ENCODE measurements at places on chromosomes 6 and 20. TPM values are rescaled to one million over a fixed set of nuclear protein-coding genes. Genes with fewer than 3 reads are reported as not detected.
A peak's percentile ranks its signal among the peaks of the same experiment; 100 is the strongest.

The DPM1 gene
- total RNA-seq: 48.9 TPM

The THBS2 gene
- total RNA-seq: not detected

GRCh38 chr6:108655806-108656651 lies 95.3 kb downstream of the FOXO3 start:
- H3K27ac ChIP-seq: no peak overlapping the region
- H3K27me3 ChIP-seq: no peaks in the 10 kb centered on the region
- no peaks in the 10 kb centered on the region for H3K36me3 ChIP-seq
- H3K4me3 ChIP-seq: no peak overlapping the region
- H3K4me1 ChIP-seq: peaks cover 13% of the 10 kb centered on the region

GRCh38 chr6:23591761-23592160 lies 534.3 kb upstream of the NRSN1 start:
- H3K36me3 ChIP-seq: no peaks in the 10 kb centered on the region
- no peak overlapping the region for H3K4me3 ChIP-seq
- H3K4me1 ChIP-seq: no peaks in the 10 kb centered on the region
- no peak overlapping the region for H3K27ac ChIP-seq
- no peaks in the 10 kb centered on the region for H3K27me3 ChIP-seq
- no peak for DNase-seq

GRCh38 chr6:143139239-143139784 lies 78.6 kb downstream of the AIG1 start:
- no peak overlapping the region for H3K27ac ChIP-seq
- DNase-seq: no peak
- H3K36me3 ChIP-seq: peaks cover 46% of the 10 kb centered on the region

The SLX4IP gene
- 8.5 TPM for total RNA-seq

- no peaks in the 10 kb centered on the region for H3K36me3 ChIP-seq
- H3K4me3 ChIP-seq: no peak overlapping the region
- H3K4me1 ChIP-seq: no peaks in the 10 kb centered on the region
- no peak for DNase-seq
- H3K27me3 ChIP-seq: peaks cover 6% of the 10 kb centered on the region
Observed at GRCh38 chr6:2658788-2659187, 91.9 kb downstream of the MYLK4 start.

DNA sequence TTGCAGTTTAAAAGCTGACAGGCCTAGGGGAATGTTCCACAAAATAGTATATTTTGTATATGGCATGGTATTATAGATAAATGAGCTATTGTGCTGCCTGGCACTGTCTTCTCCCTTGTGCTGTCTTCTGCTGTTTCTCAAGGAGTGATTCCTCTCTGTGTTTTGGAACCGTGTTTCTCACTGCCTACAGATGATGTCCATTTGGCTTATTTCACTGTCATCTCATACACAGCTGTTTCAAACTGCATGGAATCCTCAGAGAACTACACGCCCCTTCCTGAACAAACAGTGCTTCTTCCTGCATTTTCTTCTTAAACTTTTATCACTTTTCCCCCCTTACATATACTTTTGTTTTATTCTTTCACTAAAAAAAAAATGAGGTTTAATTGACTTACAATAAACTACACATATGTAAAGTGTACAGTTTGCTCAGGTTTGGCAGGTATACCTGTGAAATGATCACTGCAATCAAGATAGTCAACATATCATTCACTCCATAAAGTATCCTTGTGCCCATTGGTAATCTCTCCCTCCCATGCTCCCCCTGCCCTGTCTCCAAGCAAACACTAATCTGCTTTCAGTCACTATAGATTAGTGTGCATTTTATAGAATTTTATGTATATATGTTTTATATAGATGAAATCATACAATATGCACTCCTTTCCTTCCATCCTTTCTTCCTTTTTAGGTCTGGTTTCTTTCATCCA lies 43.0 kb downstream of the CBFA2T2 start:
- no peaks in the 10 kb centered on the region for H3K27me3 ChIP-seq
- peaks cover 11% of the 10 kb centered on the region for H3K4me1 ChIP-seq
- DNase-seq: no peak
- peaks cover 11% of the 10 kb centered on the region for H3K36me3 ChIP-seq
- no peak overlapping the region for H3K27ac ChIP-seq
- no peak overlapping the region for H3K4me3 ChIP-seq

The SLC18B1 gene
- 8.3 TPM for total RNA-seq

DNA sequence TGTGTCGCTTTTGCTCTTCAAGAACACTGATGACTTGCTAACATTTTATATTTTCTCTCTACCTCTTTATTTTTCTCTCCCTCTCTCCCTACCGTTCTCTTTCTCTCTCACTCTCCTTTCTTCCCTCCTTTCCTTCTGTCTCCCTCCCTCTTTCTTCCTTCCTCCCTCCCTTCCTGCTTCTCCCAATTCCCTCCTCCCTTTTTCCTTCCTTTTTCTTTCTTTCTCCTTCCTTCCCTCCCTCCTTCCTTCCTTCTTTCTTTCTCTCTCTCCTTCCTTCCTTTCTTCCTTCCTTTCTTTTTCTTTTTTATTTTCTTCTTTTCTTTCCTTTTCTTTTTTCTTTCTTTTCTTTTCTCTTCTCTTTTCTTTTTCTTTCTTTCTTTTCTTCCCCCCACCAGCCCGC lies 1066.1 kb downstream of the KIF16B start:
- no peak overlapping the region for H3K27ac ChIP-seq
- no peaks in the 10 kb centered on the region for H3K4me1 ChIP-seq
- H3K36me3 ChIP-seq: no peaks in the 10 kb centered on the region
- no peak for DNase-seq
- H3K4me3 ChIP-seq: no peak overlapping the region
- H3K27me3 ChIP-seq: no peaks in the 10 kb centered on the region

DNA sequence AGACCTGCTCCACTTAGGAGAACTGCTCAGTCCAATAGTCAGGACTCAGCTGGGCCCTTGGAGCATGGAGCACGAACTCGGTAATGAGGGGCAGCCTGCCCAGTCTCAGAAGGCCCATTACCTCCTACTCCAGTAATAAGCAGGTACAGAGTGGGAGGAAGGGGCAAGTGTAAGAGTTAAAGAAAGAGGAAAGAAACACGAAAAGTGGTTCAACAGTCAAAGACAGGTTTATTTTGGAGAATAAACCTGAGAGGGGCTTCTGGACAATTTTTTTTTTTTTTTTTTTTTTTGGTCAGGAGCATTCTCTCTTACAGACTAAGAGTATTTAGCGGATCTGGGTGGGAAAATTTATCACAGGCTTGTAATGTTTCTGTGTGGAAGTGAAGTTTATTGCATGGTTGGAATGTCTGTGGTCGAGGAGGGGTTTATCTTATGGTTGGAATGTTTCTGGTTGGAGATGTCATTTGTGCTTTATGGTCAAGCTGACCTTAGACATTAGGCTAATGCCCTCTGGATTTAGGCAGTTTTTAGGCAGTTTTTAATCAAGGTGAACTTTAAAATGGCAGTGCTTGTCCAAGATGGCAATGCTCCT lies 340.1 kb downstream of the BCKDHB start:
- no peaks in the 10 kb centered on the region for H3K4me1 ChIP-seq
- no peak overlapping the region for H3K4me3 ChIP-seq
- no peaks in the 10 kb centered on the region for H3K27me3 ChIP-seq
- H3K27ac ChIP-seq: no peak overlapping the region

DNA sequence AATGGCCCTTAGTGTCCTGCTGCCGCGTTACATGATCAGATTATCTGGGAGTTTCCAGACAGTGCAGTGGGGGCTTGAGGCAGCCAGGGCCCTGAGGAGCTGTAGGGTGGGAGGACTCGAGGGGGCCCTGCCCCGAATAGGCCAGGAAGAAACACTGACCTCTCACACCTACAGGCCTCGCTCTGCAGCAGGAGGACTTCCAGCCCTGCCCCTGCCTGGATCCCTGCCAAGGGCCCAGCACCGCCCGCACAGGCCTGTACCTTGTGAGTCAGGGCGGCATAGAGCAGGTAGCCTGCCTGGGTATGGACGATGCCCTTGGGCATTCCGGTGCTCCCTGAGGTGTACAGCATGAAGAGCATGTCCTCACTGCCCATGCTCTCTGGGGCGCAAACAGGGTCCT lies 30.1 kb upstream of the APMAP start:
- H3K4me3 ChIP-seq: no peak overlapping the region
- no peaks in the 10 kb centered on the region for H3K27me3 ChIP-seq
- no peak overlapping the region for H3K27ac ChIP-seq
- DNase-seq: no peak
- no peaks in the 10 kb centered on the region for H3K4me1 ChIP-seq

GRCh38 chr6:111583986-111584385 lies 21.7 kb downstream of the TRAF3IP2 start:
- DNase-seq: no peak
- no peaks in the 10 kb centered on the region for H3K27me3 ChIP-seq
- H3K4me3 ChIP-seq: no peak overlapping the region
- peaks cover 21% of the 10 kb centered on the region for H3K4me1 ChIP-seq
- H3K27ac ChIP-seq: no peak overlapping the region

DNA sequence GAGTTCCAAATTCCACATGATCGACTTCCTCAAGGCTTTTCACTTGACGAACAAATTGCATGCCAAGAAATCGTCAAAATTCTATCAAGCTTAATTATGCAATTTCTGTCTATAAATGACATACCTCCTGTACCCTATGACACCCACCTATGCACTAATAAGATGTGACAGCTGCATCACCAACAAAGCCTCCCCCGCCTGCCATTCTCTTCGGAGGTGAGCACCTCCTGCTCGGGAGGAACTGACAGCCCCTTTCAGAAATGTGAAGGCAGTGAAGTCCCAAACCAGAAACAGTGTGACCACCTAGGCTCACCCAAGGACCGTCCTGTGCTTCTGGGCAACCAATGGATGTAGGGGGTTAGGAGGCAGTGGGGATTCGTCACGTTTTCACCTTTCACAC lies 37.1 kb downstream of the GPR6 start:
- no peak for DNase-seq
- peaks cover 4% of the 10 kb centered on the region for H3K4me1 ChIP-seq
- H3K27me3 ChIP-seq: no peaks in the 10 kb centered on the region
- H3K36me3 ChIP-seq: no peaks in the 10 kb centered on the region
- no peak overlapping the region for H3K27ac ChIP-seq

DNA sequence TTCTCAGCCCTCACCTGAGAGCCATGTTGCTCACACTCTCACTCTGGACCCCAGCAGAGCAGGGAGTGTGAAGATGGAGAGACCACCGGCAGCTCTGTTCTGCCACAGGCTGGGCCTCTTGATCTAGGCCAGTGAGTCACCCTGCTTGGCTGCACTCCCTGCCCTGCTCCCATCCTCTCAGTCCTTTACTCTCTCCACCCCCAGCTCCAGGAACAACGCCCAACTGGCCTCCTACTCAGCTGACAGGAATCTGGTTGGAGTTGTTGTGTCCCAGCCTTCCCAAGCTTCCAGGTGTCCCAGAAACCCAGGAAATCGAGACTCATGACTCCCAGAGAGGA lies at the start of gene PSORS1C1:
Gene PSORS1C1, plus strand, starts transcription at position 260 of the 338 bp plus-strand sequence. CDS start 14,833 bp downstream, outside the sequence.
- H3K27ac ChIP-seq: no peak within 1 kb of the TSS
- H3K27me3 ChIP-seq: peaks cover 8% of the 10 kb centered on the region
- H3K36me3 ChIP-seq: no peaks in the 10 kb centered on the region
- no peak for DNase-seq
- no peaks in the 10 kb centered on the region for H3K4me1 ChIP-seq

DNA sequence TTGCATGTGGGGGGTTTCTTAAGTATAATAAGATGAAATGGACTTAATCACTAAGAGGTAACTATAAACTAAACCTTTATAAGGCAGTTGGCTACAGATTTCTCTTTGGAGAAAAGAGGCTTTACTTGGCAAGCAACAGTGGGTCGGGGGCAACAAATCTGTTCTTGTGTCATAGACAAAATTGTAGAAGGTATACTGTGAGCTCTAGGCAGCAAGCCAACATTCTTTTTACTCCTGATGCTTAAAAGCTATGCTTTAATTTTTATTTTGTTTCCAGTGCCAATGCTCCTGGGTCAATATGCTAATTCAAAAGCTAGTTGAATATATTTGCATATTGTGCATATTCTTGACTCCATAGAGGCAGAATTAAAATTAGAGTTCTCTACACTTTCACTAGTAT lies 495.4 kb downstream of the BTBD3 start:
- DNase-seq: no peak
- H3K4me1 ChIP-seq: no peaks in the 10 kb centered on the region
- H3K27me3 ChIP-seq: no peaks in the 10 kb centered on the region
- no peaks in the 10 kb centered on the region for H3K36me3 ChIP-seq
- H3K27ac ChIP-seq: no peak overlapping the region

DNA sequence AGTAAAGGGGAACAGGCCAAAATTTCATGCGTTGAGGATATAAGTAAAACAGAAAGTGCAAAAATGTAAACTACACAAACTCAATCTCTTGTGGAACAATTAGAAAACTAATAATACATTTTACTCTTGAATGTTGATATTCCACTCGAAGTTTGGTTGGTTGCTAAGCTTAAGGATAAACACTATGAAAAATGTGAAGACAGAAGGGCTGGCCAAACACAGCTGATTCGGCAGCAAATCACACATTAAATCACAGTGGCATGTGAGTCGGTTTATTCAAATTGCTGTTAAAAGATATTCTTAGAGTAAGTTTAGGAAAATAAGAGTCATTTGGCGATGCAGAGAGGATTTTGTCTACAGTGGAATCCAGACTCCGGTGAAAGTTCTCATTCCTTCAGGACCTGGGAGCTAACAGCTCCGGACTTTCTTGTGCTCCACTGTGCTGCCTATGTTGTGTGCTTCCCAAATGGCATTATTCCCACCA lies 1.4 kb upstream of the EPM2A start:
- peak overlapping the region; percentile 93 for H3K4me3 ChIP-seq
- H3K27me3 ChIP-seq: no peaks in the 10 kb centered on the region
- peaks cover 9% of the 10 kb centered on the region for H3K4me1 ChIP-seq
- H3K27ac ChIP-seq: peak overlapping the region; percentile 98
- H3K36me3 ChIP-seq: peaks cover 5% of the 10 kb centered on the region

DNA sequence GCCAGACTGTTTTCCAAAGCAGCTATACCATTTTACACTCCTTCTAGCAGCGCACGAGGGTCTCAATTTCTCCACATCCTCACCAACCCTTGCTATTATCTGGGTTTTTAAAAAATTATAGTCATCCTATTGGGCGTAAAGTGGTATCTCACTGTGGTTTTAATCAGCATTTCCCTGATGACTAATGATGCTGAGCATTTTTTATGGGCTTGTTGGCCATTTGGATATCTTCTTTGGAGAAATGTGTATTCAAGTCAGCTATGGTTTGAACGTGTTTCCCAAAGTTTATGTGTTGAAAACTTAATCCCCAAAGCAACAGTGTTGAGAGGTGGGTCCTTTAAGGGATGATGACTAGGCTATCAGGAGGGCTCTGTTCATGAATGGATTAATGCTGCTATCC lies 6.7 kb downstream of the MCUR1 start:
- DNase-seq: no peak
- H3K36me3 ChIP-seq: peaks cover 26% of the 10 kb centered on the region
- H3K4me3 ChIP-seq: no peak overlapping the region

- peaks cover 8% of the 10 kb centered on the region for H3K4me1 ChIP-seq
- peaks cover 6% of the 10 kb centered on the region for H3K27me3 ChIP-seq
- H3K27ac ChIP-seq: no peak overlapping the region
Observed at GRCh38 chr6:109045493-109045892, 49.2 kb downstream of the SESN1 start.
